ENCODE measurements at places on chromosomes 11 and 22. TPM values are rescaled to one million over a fixed set of nuclear protein-coding genes. Genes with fewer than 3 reads are reported as not detected.

DNA sequence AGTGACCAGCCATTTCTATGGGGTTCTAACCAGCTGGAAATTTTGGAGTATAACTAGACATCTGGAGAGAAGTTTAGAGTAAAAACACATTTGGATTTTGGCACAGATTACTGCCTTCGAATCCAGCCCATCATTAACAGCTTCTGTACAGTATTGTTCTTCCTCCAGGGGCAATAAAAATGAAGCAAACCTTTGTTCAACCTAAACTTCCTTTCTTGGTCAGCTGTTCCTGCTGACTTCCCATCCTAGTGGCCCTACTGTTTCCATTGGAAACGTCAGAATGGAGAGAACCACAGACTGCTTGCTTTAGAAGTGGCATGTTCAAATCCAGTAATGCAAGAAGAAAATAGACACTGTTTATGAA, 203.7 kb upstream of the MTMR2 start:
- peaks cover 5% of the 10 kb centered on the region for H3K36me3 ChIP-seq
- H3K27ac ChIP-seq: no peak overlapping the region
- no peak for DNase-seq
- no peak overlapping the region for H3K4me3 ChIP-seq

GRCh38 chr11:36051235-36052144, 107.6 kb downstream of the LDLRAD3 start:
- H3K4me1 ChIP-seq: no peaks in the 10 kb centered on the region
- no peak overlapping the region for H3K4me3 ChIP-seq
- no peak overlapping the region for H3K27ac ChIP-seq
- DNase-seq: no peak

OR5W2 gene
- total RNA-seq: not detected

- DNase-seq: no peak
- H3K4me3 ChIP-seq: peak overlapping the region; percentile 56
- H3K27ac ChIP-seq: peak overlapping the region; percentile 89
- H3K36me3 ChIP-seq: no peaks in the 10 kb centered on the region
- H3K27me3 ChIP-seq: no peaks in the 10 kb centered on the region
These were observed 6.3 kb downstream of the MS4A12 start for GRCh38 chr11:60498853-60499252.

DNA sequence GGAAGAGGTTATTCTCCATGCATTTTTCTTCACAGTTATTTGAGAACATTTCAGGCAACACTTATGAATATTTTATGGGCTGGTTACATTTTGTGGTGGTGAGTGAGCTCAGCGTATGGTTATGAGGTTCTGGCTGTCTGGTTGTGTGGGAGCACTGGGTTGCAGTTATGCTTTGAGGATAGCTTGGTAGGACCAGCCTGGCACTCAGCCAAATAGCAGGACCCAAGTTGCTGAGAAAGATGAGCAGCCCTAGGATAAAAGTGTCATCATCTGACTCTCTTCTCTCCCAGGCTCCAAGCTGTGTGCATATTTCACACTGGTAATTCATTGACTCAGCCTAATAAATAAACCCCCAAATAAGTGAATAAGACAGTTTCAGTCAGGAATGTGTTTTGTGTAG, 8.1 kb upstream of the SRSF8 start:
- no peak for DNase-seq
- H3K27ac ChIP-seq: no peak overlapping the region
- H3K36me3 ChIP-seq: no peaks in the 10 kb centered on the region
- H3K4me1 ChIP-seq: peaks cover 11% of the 10 kb centered on the region

OR8D1 gene
- total RNA-seq: not detected

- H3K27ac ChIP-seq: peak overlapping the region; percentile 87
- H3K4me1 ChIP-seq: peaks cover 21% of the 10 kb centered on the region
- H3K27me3 ChIP-seq: no peaks in the 10 kb centered on the region
- no peak for DNase-seq
- H3K36me3 ChIP-seq: no peaks in the 10 kb centered on the region
These were observed 47.5 kb upstream of the PICALM start for GRCh38 chr11:86116386-86116726.

TEX54 gene
- not detected for total RNA-seq

- DNase-seq: no peak
- no peaks in the 10 kb centered on the region for H3K36me3 ChIP-seq
- no peak overlapping the region for H3K4me3 ChIP-seq
- H3K4me1 ChIP-seq: peaks cover 17% of the 10 kb centered on the region
- H3K27me3 ChIP-seq: no peaks in the 10 kb centered on the region
- no peak overlapping the region for H3K27ac ChIP-seq
These were observed 25.1 kb downstream of the PRDM11 start for GRCh38 chr11:45171550-45171949.

DNA sequence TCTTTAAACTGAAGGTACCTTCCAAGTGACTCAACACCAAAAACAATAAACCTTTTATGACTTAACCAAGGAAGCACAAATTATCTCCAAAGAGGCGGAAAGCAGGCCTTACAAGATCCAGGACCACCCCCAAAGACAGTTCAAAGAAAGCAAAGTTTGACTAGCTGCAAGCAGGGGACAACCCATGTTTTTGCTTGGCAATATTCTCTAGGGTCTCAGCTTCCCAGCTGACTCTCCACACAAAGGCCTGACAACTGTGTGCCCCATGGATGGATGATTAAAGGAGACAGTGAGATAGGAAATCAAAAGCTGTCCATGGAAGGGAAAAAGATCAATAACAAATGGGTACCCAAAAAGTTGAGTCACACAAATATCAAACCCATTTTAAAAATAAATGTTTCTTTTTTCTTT, 232.2 kb downstream of the DDX10 start:
- peaks cover 13% of the 10 kb centered on the region for H3K4me1 ChIP-seq
- DNase-seq: no peak
- H3K4me3 ChIP-seq: no peak overlapping the region
- H3K36me3 ChIP-seq: peaks cover 14% of the 10 kb centered on the region
- no peaks in the 10 kb centered on the region for H3K27me3 ChIP-seq

CLMP gene
- not detected for total RNA-seq

GAS2L1 gene
- not detected for total RNA-seq

C22orf42 gene
- not detected for total RNA-seq

- H3K4me3 ChIP-seq: no peak overlapping the region
- no peak for DNase-seq
- peaks cover 56% of the 10 kb centered on the region for H3K36me3 ChIP-seq
- peak overlapping the region; percentile 19 for H3K27ac ChIP-seq
These were observed 75.7 kb downstream of the PISD start for GRCh38 chr22:31586137-31586920.

DNA sequence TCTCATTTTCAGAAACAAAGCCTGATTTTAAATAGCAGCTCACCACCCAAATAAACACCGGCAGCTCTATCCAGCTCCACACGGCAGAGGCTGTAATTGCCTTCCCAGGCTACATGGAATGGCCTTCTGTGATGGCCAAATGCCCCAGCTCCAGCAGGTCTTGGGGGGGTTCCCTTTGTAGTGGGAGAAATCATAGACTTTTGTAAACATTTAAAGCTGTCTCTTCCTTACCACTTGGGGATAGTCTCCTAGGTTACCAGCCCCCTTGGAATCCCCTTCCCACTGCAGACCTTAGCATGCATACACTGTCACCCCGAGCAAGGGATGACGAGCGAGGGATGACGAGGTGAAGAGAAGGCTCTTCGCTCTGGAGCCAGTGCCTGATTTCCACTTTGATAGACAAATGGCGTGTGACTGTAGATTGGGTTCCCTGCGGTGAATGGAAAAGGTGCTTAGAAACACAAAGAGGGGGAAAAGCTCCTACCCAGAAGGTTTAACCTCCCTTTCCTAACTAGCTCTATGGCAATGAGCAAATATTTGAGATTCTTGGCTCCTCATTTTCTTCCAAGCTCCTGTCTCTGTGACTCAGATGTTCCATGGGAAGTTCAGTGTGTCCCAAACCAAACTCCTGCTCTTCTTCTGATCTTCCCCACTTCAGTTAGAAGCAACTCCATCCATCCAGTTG, 108.0 kb upstream of the CADM1 start:
- no peaks in the 10 kb centered on the region for H3K4me1 ChIP-seq
- no peaks in the 10 kb centered on the region for H3K36me3 ChIP-seq
- H3K4me3 ChIP-seq: no peak overlapping the region
- no peak overlapping the region for H3K27ac ChIP-seq
- no peaks in the 10 kb centered on the region for H3K27me3 ChIP-seq
- DNase-seq: no peak

GRCh38 chr22:35733791-35734516, 16.3 kb downstream of the APOL5 start:
- peaks cover 63% of the 10 kb centered on the region for H3K27me3 ChIP-seq
- H3K27ac ChIP-seq: no peak overlapping the region
- H3K4me3 ChIP-seq: no peak overlapping the region
- H3K36me3 ChIP-seq: no peaks in the 10 kb centered on the region
- peaks cover 3% of the 10 kb centered on the region for H3K4me1 ChIP-seq

DNA sequence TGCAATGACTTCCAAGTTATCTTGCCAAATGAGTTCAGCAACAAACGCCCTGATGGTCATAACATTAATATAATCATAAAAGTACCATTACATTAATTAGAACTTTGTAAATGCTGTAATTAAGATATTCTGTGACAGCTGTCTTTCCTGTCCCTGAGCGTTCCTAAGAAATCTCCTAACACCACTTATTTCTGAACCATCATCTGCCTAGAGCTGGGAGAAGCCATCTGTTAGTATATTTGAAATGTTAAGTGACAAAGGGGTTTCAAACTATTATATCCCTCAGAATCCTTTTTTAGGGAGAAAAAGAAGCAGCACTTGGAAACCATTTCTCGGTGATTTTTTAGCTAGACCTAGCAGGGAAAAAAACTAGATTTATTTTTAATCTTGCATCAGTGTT, 657.5 kb downstream of the FAM181B start:
- no peak overlapping the region for H3K27ac ChIP-seq
- no peaks in the 10 kb centered on the region for H3K27me3 ChIP-seq
- no peak for DNase-seq
- no peaks in the 10 kb centered on the region for H3K36me3 ChIP-seq
- H3K4me1 ChIP-seq: no peaks in the 10 kb centered on the region

DNA sequence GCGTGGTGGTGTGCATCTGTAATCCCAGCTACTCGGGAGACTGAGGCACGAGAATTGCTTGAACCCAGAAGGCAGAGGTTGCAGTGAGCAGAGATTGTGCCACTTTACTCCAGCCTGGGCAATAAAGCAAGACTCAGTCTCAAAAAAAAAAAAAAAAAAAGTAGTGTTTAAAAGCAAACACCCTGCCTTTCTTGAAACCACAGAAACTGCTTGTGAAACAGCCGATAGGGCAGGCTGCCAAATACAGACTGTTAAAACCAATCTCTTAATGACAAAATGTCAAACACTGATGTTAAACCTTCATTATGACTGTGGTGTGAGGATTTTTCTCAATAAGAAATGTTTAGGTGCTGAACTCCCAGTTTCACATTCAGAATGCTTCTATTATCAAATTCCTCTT, 27.3 kb downstream of the MARK2 start:
- H3K4me1 ChIP-seq: peaks cover 67% of the 10 kb centered on the region
- DNase-seq: no peak
- peaks cover 54% of the 10 kb centered on the region for H3K36me3 ChIP-seq
- H3K27ac ChIP-seq: peak overlapping the region; percentile 61

CDC45 gene
- 4.1 TPM for total RNA-seq

PDGFD gene
- total RNA-seq: 0.53 TPM

- peaks cover 13% of the 10 kb centered on the region for H3K27me3 ChIP-seq
- H3K4me1 ChIP-seq: no peaks in the 10 kb centered on the region
- DNase-seq: no peak
These were observed 313.9 kb downstream of the ST3GAL4 start for GRCh38 chr11:126669416-126669815.

EXPH5 gene
- total RNA-seq: 0.27 TPM

- H3K36me3 ChIP-seq: no peaks in the 10 kb centered on the region
- H3K27ac ChIP-seq: no peak overlapping the region
- peaks cover 34% of the 10 kb centered on the region for H3K27me3 ChIP-seq
- DNase-seq: no peak
These were observed 150.2 kb downstream of the TEAD1 start for GRCh38 chr11:12824281-12825041.

DNA sequence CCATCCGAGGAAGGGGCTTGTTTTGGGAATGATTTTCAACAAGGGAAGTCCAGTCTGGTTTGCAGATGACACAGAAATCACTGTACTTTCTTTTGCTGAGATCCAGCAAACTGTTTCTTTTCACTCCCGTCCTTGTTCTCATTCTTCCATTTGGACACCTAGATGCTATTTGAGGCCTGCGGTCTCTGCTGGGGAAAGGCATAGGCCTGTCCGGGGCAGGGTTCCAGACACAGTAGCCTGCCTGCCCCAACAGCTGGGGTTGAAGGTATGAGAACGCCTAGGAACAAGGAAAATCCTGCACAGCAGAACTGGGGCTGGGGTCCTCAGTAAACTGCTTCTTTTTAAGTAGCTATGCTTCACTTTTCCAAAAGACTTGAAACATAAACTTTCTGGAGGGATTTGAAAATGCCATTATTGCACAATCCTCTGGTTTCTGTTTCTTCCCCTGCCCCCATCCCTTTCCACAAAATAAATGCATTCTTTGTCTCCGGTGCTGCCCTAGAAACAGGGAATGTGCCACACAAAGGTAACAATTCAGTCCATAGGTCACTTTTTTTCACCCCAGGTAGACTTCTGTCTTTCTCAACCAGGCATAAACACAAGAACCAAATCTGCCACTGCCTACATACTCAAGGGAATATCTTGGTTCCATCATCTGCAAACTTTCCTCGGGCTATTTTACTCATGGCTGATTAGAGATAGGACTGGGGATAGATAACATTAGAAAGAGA, 174.8 kb upstream of the MTMR2 start:
- DNase-seq: no peak
- no peak overlapping the region for H3K27ac ChIP-seq
- no peak overlapping the region for H3K4me3 ChIP-seq
- H3K4me1 ChIP-seq: no peaks in the 10 kb centered on the region
- H3K36me3 ChIP-seq: peaks cover 2% of the 10 kb centered on the region

CCND1 gene
- 7.5 TPM for total RNA-seq
